ENCODE measurements at places on chromosomes 3 and 15. TPM values are rescaled to one million over a fixed set of nuclear protein-coding genes. Genes with fewer than 3 reads are reported as not detected.

GPR149 gene
- not detected for polyA plus RNA-seq

LTF gene
- polyA plus RNA-seq = not detected

DZIP1L gene
- polyA plus RNA-seq = 19.4 TPM

CHRM5 gene
- not detected for polyA plus RNA-seq

GOLGA6L10 gene
- 0.27 TPM for polyA plus RNA-seq

DIPK2A gene
- polyA plus RNA-seq = 21.1 TPM

ZPLD1 gene
- polyA plus RNA-seq = not detected

CDC25A gene
- polyA plus RNA-seq = 12.8 TPM

CSTA gene
- not detected for polyA plus RNA-seq

PLCH1 gene
- polyA plus RNA-seq = 6.2 TPM

SERINC4 gene
- polyA plus RNA-seq = 0.44 TPM

MST1R gene
- 3.4 TPM for polyA plus RNA-seq

TRAK1 gene
- 37.3 TPM for polyA plus RNA-seq

ATP2B2 gene
- polyA plus RNA-seq = 0.22 TPM

CEMIP gene
- 1.9 TPM for polyA plus RNA-seq

CCDC54 gene
- polyA plus RNA-seq = 0.31 TPM

PPP1R14D gene
- polyA plus RNA-seq = not detected

DNAH12 gene
- polyA plus RNA-seq = 0.65 TPM

LRRC2 gene
- 0.71 TPM for polyA plus RNA-seq

IL16 gene
- polyA plus RNA-seq = 0.45 TPM

RBP2 gene
- polyA plus RNA-seq = 0.26 TPM

HEMK1 gene
- polyA plus RNA-seq = 37.4 TPM

TMC3 gene
- 0.20 TPM for polyA plus RNA-seq

DNAJC17 gene
- 57.2 TPM for polyA plus RNA-seq

FHIT gene
- polyA plus RNA-seq = 31.2 TPM

TGM5 gene
- not detected for polyA plus RNA-seq

CPN2 gene
- polyA plus RNA-seq = 1.3 TPM

FSIP1 gene
- 0.15 TPM for polyA plus RNA-seq

GOLGA8O gene
- not detected for polyA plus RNA-seq

TUSC2 gene
- polyA plus RNA-seq = 66.4 TPM

ZIC1 gene
- polyA plus RNA-seq = 0.35 TPM

ACTC1 gene
- polyA plus RNA-seq = 12,075 TPM

LRRC3B gene
- not detected for polyA plus RNA-seq

EPB42 gene
- polyA plus RNA-seq = 0.94 TPM

SNTN gene
- polyA plus RNA-seq = not detected

MYEF2 gene
- 57.3 TPM for polyA plus RNA-seq

MAP6D1 gene
- polyA plus RNA-seq = 10.3 TPM

BFSP2 gene
- polyA plus RNA-seq = not detected

RHO gene
- polyA plus RNA-seq = not detected

ZNF280D gene
- 2.4 TPM for polyA plus RNA-seq

TTLL13 gene
- not detected for polyA plus RNA-seq

Data from cardiac muscle cell (in vitro differentiated cells and primary cell).